HCT116 (cell line): ENCODE measurements at places on chromosomes 3 and 15. TPM values are rescaled to one million over a fixed set of nuclear protein-coding genes. Genes with fewer than 3 reads are reported as not detected.
A peak's percentile ranks its signal among the peaks of the same experiment; 100 is the strongest.

The LRRIQ4 gene
- total RNA-seq, result not detected

The LDHAL6B gene
- total RNA-seq, result not detected

The NAA50 gene
- total RNA-seq, result 233 TPM

The MASP1 gene
- total RNA-seq, result not detected

The SPESP1 gene
- not detected for total RNA-seq

The ZKSCAN7 gene
- total RNA-seq, result not detected

The RARB gene
- not detected for total RNA-seq

The PTH1R gene
- total RNA-seq, result 0.32 TPM

The C3orf49 gene
- total RNA-seq, result not detected

The FGF12 gene
- 0.07 TPM for total RNA-seq

The EPHB1 gene
- total RNA-seq, result 0.86 TPM

DNA sequence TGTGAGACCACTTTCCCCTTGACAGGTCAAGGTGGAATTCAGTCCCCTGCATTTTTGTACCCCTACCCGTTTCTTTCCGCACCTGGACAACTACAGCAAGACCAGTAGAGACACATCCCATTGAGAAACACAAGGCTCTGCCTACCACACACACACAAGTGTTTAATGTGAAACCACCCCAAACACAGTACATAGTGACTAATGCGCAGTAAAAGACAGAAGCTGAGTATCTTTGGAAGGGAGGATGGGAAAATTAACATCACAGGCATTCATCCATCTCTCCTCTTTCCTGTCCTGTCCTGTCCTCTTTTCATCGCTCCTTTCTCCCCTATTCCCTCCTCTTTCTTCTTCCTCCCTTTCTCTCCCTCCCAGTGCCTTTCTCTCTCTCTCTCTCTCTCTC is 64.8 kb downstream of the SCN11A start:
- H3K4me3 ChIP-seq, result no peak overlapping the region
- peaks cover 46% of the 10 kb centered on the region for H3K27me3 ChIP-seq
- H3K36me3 ChIP-seq, result no peaks in the 10 kb centered on the region
- no peak overlapping the region for H3K27ac ChIP-seq

DNA sequence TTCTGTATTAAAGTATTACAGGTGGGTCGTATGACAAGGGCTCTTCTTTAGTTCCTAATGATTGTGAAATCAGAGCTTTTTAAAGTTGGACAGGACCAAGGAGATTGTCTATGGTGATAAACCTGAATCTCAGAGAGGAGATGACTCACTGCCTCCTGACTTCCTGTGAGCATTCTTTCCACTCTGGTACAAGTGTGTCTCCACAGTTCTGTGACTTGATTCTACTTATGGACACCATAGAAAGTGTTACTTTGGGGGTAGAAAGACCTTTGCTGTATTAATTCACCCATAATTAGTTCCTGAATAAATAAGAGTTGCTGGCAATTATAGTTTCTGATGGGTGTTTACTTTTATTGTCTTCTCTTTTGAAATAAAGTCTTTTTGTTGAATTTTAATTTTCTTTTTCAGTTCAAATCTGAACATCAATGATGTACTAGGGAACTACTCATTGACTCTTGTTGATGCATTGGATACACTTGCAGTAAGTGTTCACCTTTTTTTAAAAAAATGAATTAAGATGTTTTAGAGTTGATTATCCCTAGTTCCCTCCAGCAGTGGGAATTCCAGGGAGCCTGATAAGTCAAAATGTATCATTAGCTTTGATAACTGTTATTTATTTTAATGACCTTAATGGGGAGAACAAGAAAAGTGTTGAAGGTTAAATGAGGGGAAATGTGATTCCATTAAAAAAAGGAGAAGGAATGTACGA is 7.4 kb downstream of the EDEM1 start:
- peaks cover 49% of the 10 kb centered on the region for H3K4me1 ChIP-seq

GRCh38 chr3:4416961-4417360 is 50.1 kb downstream of the SUMF1 start:
- no peaks in the 10 kb centered on the region for H3K27me3 ChIP-seq
- no peaks in the 10 kb centered on the region; the same call in 1 of the 2 replicates for H3K4me1 ChIP-seq
- H3K27ac ChIP-seq, result no peak overlapping the region
- no peaks in the 10 kb centered on the region for H3K36me3 ChIP-seq
- H3K4me3 ChIP-seq, result no peak overlapping the region

GRCh38 chr3:187725653-187726370 is 19.5 kb downstream of the BCL6 start:
- no peak overlapping the region for H3K27ac ChIP-seq
- H3K36me3 ChIP-seq, result peaks cover 5% of the 10 kb centered on the region; the same call in 1 of the 2 replicates
- no peaks in the 10 kb centered on the region for H3K4me1 ChIP-seq
- H3K27me3 ChIP-seq, result no peaks in the 10 kb centered on the region
- DNase-seq, result no peak

- H3K36me3 ChIP-seq, result no peaks in the 10 kb centered on the region
- H3K4me3 ChIP-seq, result no peak overlapping the region
- H3K27me3 ChIP-seq, result peaks cover 11% of the 10 kb centered on the region; the same call in 1 of the 2 replicates
- H3K27ac ChIP-seq, result no peak overlapping the region
These were observed 258.3 kb upstream of the ICE2 start for GRCh38 chr15:60737217-60737616.

- no peak for DNase-seq
- H3K27ac ChIP-seq, result no peak overlapping the region
- H3K27me3 ChIP-seq, result 0 out of 2 replicates have a peak, but pooled peaks cover 3% of the 10 kb centered on the region
- peaks cover 3% of the 10 kb centered on the region; the same call in 1 of the 2 replicates for H3K4me1 ChIP-seq
- no peaks in the 10 kb centered on the region for H3K36me3 ChIP-seq
- no peak overlapping the region for H3K4me3 ChIP-seq
These were observed 220.2 kb downstream of the NTRK3 start for GRCh38 chr15:88036154-88036839.

- H3K4me3 ChIP-seq, result no peak overlapping the region
- H3K36me3 ChIP-seq, result no peaks in the 10 kb centered on the region
- no peaks in the 10 kb centered on the region for H3K4me1 ChIP-seq
- H3K27me3 ChIP-seq, result no peaks in the 10 kb centered on the region
- peak; percentile 40 for DNase-seq
- no peak overlapping the region for H3K27ac ChIP-seq
These were observed 84.6 kb downstream of the DGKG start for GRCh38 chr3:186277268-186277909.

DNA sequence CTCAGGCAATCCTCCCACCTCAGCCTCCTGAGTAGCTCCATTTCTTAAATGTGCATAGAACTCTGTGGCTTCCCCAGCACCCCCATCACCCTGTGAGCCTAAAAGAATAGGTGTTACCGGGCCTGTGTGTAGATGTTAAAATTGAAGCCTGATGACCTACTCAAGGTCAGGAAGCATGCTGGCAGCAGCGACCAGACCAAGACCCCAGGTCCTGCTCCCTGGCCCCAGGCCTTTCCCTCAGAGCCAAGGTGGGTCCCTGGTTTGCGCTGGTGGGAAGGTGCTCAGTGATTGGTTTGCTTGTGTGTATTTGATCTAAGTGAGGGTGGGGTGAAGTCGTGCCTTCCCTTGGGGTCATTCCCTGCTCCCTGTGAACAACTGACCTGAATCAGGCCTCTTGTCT is 18.4 kb upstream of the CRABP1 start:
- no peaks in the 10 kb centered on the region for H3K36me3 ChIP-seq
- no peak for DNase-seq
- H3K4me3 ChIP-seq, result no peak overlapping the region
- peaks cover 6% of the 10 kb centered on the region for H3K4me1 ChIP-seq
- no peak overlapping the region for H3K27ac ChIP-seq

GRCh38 chr15:58327958-58328357 is 103.8 kb upstream of the LIPC start:
- no peaks in the 10 kb centered on the region for H3K27me3 ChIP-seq
- H3K4me1 ChIP-seq, result peaks cover 35% of the 10 kb centered on the region
- H3K36me3 ChIP-seq, result no peaks in the 10 kb centered on the region
- no peak overlapping the region for H3K27ac ChIP-seq
- DNase-seq, result no peak

DNA sequence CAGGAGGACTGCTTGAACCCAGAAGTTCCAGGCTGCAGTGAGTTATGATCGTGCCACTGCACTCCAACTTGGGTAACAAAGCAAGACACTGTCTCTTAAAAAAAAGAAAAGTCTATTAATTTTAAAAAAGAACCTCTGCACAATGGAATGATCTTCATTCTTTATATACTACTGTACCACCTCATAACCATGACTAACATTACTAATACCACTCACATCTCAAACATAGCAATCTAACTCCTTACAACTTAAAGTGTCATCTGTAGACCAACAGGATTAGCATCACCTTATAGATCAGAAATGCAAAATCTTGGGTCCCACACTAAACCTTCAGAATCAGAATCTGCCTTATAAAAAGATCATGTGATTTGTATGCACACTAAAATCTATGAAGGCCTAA is 48.8 kb upstream of the MAP4 start:
- no peak overlapping the region for H3K4me3 ChIP-seq
- H3K4me1 ChIP-seq, result peaks cover 22% of the 10 kb centered on the region

GRCh38 chr3:25473246-25473645 is 45.2 kb downstream of the RARB start:
- H3K4me1 ChIP-seq, result no peaks in the 10 kb centered on the region
- H3K4me3 ChIP-seq, result no peak overlapping the region
- no peaks in the 10 kb centered on the region for H3K36me3 ChIP-seq

GRCh38 chr15:51649659-51650521 is 27.3 kb upstream of the DMXL2 start:
- no peak overlapping the region for H3K4me3 ChIP-seq
- H3K36me3 ChIP-seq, result no peaks in the 10 kb centered on the region
- peak; percentile 71 for DNase-seq
- H3K27ac ChIP-seq, result no peak overlapping the region
- peaks cover 4% of the 10 kb centered on the region for H3K4me1 ChIP-seq

DNA sequence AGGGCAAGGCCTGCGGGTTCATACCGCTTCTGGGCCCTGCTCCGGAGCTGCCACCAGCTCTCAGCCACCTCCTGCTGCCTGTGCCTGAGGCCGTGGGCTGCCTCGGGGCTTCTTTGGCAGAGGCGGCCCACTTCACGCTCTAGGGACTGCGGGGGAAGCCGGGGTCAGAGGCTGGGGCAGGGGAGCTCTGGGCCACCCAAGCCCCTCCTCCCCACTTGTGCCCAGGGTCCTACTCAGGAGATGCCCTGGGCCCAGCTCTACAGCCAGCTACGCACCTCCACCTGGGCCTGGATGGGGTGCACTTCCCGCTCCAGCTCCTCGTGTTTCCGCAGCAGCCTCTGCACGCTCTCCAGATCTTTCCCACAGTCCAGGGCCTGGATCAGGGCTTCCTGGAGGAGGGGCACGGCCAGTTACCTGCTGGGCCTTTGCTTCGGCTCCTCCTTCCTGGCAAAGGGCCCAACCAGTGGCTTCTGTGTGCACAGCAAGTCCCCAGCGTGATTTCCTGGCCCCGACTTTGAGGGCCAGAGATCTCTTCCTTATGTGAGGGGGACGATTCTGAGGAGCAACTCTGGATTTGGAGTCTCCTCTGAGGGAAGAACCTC is 24.0 kb downstream of the PLA2G4B start:
- H3K27me3 ChIP-seq, result no peaks in the 10 kb centered on the region
- peaks cover 2% of the 10 kb centered on the region; the same call in 1 of the 2 replicates for H3K4me1 ChIP-seq
- no peak overlapping the region for H3K27ac ChIP-seq
- DNase-seq, result peak; percentile 15
- H3K4me3 ChIP-seq, result no peak overlapping the region
- H3K36me3 ChIP-seq, result no peaks in the 10 kb centered on the region

- H3K4me3 ChIP-seq, result no peak overlapping the region
- H3K36me3 ChIP-seq, result no peaks in the 10 kb centered on the region
- no peak for DNase-seq
- no peaks in the 10 kb centered on the region for H3K4me1 ChIP-seq
- H3K27ac ChIP-seq, result no peak overlapping the region
These were observed 62.9 kb upstream of the PTX3 start for GRCh38 chr3:157373783-157374182.

DNA sequence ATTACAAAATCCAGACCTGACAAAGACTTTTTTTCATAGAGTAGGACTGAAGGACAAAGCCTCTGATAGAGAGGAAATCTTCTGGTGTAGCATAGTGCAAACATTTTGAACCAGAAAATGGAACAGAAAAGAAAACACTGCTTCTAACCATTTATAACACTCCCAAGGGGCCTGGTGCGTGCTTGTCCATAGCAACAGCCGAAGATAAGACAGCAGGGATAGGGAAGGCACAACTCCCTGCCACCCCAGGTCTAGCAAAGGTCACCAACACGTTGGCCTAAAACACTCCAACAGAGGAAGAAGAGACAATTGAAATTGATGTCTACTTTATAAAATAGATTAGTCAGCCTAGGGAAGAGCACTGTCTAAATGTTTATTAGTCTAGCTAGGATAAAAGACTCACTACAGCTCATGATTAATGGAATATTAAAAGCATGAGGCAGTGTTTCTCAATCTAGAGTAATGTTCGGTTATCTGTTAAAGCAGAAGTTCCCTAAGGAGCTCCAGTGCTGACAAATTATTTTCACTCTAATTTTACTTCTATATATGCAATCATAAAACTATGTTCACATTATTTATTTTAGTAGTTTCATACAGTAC is 145.2 kb downstream of the P3H2 start:
- DNase-seq, result no peak
- no peak overlapping the region for H3K27ac ChIP-seq
- no peak overlapping the region for H3K4me3 ChIP-seq

DNA sequence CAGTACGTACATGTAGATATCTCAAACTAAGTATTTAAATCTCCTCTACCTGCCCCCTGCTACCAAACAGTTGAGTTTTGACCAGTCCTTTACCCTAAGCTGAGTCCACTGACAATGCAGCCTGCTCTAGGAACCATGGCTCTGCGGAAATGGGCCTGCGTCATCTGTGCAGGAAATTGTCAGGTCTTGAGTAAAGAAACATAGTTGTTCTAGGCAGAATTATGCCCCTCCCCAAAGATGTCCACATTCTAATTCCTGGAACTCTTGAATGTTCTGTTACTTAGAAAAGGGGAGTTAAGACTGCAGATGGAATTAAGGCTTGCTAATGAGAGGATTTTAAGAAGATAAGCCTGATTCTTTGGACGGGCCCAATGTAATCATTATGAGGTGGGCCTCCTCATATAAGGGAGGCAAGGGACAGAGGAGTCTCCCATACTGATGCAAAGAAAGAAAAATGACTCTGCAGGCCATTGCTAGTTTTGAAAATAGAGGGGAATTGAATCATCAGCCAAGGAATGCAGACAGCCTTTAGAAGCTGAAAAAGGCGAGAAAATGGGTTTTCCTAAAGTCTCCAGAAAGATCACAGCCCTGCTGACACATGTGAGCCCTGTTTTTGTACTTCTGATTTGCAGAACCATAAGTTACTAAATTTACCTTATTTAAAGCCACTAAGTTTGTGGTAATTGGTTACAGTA is 5.5 kb upstream of the VGLL3 start:
- DNase-seq, result no peak
- no peaks in the 10 kb centered on the region for H3K36me3 ChIP-seq
- no peak overlapping the region for H3K4me3 ChIP-seq
- H3K27ac ChIP-seq, result no peak overlapping the region
- H3K27me3 ChIP-seq, result no peaks in the 10 kb centered on the region

- peaks cover 6% of the 10 kb centered on the region; the same call in 1 of the 2 replicates for H3K27me3 ChIP-seq
- H3K4me1 ChIP-seq, result no peaks in the 10 kb centered on the region
- no peaks in the 10 kb centered on the region for H3K36me3 ChIP-seq
- no peak overlapping the region for H3K27ac ChIP-seq
These were observed 34.1 kb upstream of the POLG start for GRCh38 chr15:89368566-89369223.

DNA sequence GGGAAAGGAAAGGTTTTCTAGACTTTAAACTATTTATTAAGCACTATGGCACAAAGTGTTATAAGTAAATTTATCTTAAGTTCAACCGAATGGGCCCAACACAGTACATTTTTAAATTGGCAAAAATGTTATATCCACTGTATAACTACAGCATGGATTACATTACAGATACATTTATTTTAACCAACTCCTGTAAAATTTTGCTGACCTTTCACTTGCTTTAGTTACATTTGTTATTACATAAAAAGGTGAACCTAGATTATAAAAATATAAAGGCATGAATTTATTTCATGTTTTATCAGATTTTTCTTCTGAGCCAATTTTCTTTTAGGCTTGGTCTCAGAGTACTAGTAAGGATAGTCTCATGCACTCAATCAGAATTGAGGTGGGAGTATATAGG is 221.9 kb upstream of the GBE1 start:
- no peaks in the 10 kb centered on the region for H3K36me3 ChIP-seq
- no peak for DNase-seq
- peaks cover 5% of the 10 kb centered on the region; the same call in 1 of the 2 replicates for H3K4me1 ChIP-seq
- no peak overlapping the region for H3K4me3 ChIP-seq
